ENCODE measurements at places on chromosomes 12 and 14.
A peak's percentile ranks its signal among the peaks of the same experiment; 100 is the strongest.

DNA sequence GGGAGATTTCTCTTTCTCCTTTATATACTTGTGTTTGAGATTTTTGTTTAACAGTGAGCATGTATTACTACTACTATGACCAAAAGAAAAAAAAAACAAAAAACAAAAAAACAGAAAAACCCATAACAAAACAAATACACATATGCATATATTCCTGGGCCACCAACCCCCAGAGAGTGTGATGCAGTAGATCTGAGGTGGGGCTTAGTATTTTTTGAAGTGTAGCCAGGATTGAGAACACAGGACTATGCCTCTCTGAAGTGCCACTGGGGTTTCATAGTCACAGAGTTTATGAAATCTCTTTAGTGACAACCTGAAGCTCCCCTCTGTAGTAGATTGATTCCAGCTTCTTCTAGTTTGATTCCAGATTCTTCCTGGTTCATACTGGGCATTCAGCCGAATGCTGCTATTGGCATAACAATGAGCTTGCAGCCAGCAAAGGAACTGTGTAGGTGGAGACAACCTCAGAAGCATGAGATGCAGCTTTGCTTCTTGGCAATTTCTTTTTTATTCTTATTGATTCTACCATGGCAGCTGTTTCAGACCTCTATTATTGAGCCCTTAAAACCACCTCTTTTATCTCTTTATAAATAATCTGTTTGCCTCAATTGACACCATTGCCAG is 15.5 kb upstream of the ANO4 start:
- no peak for DNase-seq

- no peak for DNase-seq
Observed at GRCh38 chr12:67572492-67572891, 76.1 kb upstream of the DYRK2 start.

- DNase-seq: no peak
Observed at GRCh38 chr14:66496911-66497310, 10.7 kb downstream of the CCDC196 start.

GRCh38 chr12:129984106-129984505 is 80.3 kb upstream of the TMEM132D start:
- DNase-seq: no peak

- no peak for DNase-seq
Observed at GRCh38 chr12:119229205-119229604, 50.5 kb downstream of the HSPB8 start.

DNA sequence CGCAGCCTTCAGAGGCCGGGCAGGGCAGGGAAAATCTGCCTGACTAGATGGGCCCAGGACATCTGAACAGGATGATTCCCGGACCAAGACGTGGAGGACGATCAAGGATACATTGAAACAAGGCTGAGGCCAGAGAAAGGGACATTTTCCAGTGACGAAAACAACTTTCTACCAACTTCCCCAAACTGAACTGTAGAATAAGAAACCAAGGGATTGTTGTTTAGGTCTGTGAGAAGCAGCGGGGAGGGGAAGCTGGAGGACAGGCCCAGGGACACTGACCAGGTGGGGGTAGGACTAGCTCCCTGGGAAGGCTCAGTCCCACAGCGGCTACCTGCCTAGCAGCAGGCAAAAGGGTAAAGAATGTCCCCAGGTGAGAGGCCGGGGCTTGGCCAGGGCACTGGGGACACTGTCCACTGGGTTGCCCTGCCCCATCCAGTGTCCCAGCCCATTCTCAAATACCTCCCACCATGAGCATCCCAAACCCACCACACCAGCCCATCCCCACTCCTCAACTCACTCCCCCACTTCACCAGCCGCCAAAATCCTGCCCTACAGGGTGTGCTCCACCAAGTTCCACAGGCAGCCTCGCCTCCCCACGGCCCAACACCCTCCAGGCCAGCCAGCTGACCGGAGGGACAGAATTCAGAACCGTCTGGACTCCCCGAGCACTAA is 995 bp downstream of the TNFRSF1A start:
- no peak for DNase-seq

DNA sequence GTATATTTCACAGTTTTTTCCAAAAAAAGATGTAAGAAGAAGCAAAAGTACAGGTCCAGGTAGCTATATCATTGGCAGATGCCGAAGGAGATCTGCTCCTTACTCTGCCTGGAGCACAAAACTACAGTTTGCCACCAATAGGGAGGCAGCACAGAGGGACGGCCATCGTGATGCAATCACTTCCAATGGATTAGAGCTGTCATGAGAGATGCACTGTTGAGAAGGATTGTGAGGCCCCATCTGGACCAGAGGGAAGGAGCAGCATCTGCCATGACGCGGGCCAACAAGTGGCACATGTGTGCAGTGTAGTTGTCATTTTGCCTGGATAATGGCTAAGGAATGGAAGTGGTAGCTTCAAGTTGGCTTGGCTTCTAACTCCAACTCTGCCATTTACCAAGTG is 318.8 kb upstream of the FKBP4 start:
- no peak for DNase-seq

DNA sequence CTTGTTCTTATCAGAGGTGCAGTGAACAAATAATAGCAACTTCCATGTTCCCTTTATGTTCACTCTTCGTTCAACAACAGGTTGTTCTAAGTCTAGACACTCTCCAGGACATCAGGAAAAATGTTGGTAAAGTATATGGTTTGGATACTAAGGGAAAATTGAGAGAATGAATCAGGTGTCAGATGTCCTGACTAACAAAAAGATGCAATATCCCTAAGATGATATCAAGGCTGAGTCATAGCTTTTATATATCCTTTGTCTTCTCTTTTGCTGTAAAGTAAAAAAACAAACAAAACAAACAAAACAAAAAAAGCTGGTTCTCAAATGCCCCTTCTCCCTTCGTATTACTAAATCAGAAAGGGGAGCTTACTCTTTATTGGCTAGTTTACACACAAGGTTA is 11.1 kb downstream of the GLIPR1L1 start:
- DNase-seq: no peak

- no peak for DNase-seq
Observed at GRCh38 chr14:54086767-54087166, 130.1 kb upstream of the BMP4 start.

GRCh38 chr14:96173636-96174475 is 30.8 kb upstream of the BDKRB2 start:
- DNase-seq: no peak

GRCh38 chr12:104456950-104457745 is 400 bp downstream of the CHST11 start:
- peak; percentile 75 for DNase-seq

GRCh38 chr12:45828402-45828801 is 98.9 kb downstream of the ARID2 start:
- DNase-seq: no peak

DNA sequence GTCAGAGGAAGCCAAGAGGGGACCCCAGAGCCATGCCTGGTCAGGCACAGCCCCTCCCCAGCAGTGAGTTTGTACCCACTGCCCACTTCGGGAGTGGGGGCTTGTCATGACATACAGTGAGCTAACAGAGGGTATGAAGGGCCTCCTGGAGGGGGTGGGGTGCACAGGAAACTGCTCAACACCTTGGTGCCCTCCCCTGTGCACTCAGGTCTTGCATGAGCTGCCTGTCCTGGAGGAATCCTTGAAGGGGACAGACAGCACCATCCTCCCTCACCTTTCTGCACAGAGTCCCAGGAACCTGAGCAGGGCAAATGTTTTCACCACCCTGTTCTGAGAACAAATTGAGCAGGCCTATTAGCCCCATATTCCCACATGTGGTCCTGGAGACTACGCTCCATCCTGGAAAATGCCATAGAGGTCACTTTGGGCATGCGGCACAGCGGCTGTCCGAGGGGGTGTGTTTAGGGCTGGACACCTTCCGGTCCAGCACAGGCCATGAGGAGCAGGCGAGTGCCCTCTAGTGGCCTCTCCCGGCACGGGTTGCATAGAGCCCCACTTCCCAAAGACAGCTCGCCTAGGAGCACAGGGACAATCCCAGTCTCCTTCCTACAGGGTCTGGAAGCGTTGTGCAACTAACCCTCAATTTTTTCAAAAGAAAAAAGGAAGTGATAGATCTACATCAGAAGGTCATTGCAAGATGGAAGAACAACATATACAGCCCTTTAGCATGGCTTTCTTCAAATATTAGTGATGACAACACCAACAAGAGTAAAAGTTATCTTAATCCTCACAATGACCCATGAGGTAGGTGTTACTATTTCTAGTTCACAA is 31.9 kb upstream of the ZFP36L1 start:
- DNase-seq: peak; percentile 72

GRCh38 chr12:43653917-43654316 is 101.9 kb upstream of the ADAMTS20 start:
- DNase-seq: no peak

DNA sequence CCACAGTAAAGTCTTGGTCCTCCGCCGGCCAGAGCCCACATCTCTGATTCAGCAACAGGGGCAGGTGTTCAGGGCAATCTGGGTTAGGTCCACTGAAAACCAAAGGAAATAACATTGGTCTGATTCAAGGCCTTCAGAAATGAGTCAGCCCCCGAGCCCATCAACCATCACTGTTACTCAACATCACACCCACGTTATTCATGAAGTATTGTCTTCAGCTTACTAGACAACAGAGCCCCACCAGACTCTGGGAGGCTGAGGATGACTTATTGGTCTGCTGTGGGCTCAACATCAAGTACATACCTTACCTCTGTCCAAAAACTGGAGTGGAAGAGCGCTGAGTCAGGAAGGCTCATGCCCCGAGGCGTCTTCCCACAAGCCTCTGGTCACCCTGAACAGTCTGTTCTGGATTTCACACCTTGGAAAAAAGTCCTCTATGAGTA is 97.5 kb downstream of the ZFP36L1 start:
- peak; percentile 90 for DNase-seq

DNA sequence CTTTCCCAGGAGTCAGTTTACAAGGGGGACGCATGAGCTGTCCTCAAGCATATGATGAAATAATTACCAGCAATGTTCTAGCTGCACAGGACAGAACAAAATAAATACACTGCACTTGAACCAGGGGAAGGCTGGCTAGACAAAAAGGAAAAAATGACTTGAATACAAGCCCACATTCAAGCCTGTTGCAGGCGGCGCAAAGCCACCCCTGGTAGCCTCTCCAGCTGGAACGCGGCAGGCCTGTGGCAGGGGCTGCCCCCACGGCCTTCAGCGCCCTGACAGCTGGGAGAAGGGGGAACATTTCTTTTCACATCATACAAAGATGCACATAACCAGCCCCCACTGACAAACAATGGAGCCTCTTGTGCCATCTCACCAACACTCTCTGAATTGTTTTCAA is 57.1 kb downstream of the TRAFD1 start:
- DNase-seq: peak; percentile 56

GRCh38 chr14:52730709-52731111 is 744 bp downstream of the STYX start:
- no peak for DNase-seq

DNA sequence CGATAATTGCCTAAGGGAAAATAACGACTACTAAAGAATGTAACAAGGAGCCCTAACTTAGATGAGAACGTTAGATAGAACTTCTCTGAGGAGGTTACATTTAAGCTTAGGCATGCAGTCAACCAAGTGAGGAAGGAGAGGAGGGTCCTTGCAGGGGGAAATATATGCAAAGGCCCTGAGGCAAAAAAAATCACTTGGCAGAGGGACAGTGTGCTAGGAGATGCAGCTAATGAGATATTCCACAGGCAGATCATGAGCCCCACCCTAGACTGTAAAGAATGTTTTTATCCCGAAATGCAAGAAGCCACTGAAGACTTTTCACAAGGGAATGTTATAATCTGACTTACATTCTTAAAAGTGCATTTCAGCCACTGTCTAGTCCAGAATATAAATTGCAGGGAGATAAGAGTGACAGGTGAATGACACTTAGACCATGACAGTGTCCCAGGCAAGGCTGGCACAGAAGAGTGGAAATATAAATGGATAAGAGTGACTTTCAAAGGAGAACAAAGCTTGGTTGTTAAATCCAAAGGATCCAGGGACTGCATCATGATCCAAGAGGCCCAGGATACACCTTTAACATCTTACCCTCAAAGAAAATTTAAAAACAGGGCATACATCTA is 61.0 kb downstream of the PPM1H start:
- no peak for DNase-seq

GRCh38 chr12:87323369-87323768 is 705.8 kb downstream of the C12orf50 start:
- DNase-seq: no peak

DNA sequence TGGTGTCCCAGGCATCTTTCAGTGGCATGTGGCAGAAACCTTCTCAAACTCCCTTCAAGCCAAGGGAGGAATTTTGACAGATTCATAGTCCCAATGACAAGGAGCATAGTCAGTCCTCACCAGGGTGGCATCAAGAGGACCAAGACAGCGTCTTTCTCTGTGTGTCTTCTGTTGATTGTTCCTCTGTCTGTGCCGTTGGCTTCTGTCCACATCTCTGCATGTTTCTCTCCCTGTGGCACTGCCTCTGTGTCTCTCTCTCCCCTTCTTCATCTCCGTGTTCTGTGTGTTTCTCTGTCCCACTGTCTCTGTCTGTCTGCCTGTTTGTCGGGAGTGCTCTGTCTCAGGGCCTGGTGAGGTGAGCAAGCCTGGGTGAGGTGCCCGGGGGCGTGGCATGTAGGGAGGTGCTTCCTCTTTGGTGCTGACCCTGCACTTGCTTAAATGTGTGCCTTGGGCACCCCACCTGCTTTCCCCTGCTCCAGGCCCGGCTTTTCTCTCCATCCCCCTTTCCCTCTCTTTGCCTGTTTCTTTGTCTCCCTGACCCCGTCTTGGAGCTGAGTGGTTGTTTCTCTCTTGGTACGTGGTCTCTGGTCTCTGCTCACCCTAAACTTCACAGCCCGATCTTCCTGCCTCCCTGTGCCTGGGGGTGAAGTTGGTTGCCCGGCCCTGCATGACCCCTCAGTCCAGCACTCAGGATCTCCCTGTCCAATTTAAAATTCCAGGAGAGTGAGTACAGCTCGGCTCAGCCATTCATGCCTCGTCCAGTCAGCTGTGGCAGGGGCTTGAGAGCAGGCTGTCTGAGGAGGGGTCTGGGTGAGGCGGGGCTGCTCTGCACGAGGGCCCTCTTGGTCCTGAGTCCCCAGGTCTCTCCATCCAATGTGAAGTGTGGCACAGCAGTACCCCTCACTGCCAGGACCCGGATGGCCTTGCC is 28.5 kb downstream of the JDP2 start:
- no peak for DNase-seq

DNA sequence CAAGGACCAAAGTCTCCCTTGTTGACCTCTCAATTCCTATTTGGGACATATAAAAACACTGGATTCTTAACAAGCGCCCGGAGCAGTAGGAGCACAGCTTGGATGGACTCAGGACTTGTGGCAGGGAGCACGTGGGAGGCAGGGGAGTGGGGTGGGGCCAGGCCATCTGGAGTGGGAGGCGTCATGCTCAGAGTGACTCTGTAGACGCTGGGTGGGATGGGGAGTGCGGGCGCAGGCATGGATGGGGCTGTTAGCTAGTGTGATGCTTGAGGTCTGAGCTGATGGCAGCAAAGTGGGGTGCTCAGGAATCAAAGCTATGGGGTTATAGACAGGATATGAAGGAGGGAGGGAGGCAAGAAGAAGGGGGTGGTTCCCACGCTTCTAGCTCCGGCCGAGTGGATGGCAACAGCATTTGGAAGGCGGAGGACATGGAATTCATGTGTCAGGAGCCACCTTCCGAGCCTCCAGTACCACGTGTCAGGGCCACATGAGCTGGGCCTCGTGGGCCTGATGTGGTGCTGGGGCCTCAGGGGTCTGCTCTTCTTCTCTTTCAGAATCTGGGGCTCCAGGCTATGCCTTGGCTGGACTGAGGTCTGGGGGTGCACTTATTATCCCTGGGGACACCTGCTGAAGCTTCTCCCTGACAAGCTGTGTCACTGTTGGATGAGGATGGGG is 26.2 kb downstream of the MEG3 start:
- no peak for DNase-seq

Measured in GM13976 (cell line).